Activated T-cell treated with anti-CD3 and anti-CD28 coated beads, Interleukin-2, amount 50 U/mL, for 1 hour (primary cell): ENCODE measurements at places on chromosomes 11 and 22.

GRCh38 chr11:76150141-76150540, 56.2 kb downstream of the WNT11 start:
- no peak for DNase-seq

GRCh38 chr11:89205378-89205777, 27.7 kb downstream of the TYR start:
- no peak for DNase-seq

DNA sequence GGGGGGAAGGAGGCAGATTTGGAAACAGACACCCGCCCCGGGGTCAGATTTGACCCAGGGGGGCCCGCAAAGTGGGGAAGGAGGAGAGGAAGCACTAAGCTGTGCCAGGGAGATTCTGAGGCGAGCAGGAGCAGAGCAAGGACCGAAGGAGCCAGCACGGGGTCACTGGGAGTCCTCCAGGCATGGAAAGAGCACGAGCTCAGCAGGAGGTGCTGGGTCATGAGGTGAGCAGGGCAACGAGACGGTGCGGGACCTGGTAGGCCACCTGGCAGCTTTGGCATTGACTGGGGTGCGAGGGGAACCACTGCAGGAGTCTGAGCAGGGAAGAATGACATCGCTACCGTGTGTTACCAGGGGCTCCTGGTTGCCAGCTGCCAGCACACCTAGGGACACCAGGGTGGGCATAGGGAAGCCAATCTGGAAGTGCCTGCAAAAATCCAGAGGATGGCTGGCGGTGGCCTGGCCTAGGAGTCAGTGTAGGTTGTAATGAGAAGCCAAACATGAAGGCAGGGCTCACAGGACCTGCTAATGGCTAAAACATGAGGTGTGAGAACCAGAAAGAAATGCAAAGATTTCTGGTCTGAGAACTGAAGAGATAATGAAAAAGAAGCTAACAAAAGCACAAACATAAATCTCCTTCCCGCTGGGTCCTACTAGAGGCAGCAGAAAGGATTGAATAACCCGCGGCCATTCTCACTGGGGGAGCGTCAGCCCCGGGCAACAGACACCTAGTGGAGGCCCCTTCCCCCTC, 63.5 kb downstream of the MICAL3 start:
- DNase-seq, result no peak

GRCh38 chr11:75615751-75616150, 53.1 kb downstream of the MAP6 start:
- no peak for DNase-seq

DNA sequence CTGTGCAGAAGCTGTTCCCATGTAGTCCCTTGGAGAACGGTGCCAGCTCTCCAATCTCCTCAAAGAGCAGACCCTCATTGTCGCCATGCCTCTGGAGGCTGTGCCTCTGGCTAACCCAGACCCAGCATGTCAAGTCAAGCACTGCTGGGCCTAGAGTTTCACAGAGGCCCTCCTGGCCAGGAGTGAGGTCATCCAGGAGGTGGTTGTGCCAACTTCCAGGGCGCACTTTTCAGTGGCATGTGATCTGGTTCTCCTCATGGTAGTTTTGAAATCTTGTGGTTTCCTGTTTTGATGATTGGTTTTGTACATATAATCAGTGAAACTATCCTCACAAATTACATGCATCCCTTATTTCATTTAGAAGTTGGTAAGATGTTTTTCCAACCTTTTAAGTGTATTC, 78.9 kb downstream of the PPFIBP2 start:
- DNase-seq, result no peak
